ENCODE measurements at places on chromosomes 3 and 15.
A peak's percentile ranks its signal among the peaks of the same experiment; 100 is the strongest.

DNA sequence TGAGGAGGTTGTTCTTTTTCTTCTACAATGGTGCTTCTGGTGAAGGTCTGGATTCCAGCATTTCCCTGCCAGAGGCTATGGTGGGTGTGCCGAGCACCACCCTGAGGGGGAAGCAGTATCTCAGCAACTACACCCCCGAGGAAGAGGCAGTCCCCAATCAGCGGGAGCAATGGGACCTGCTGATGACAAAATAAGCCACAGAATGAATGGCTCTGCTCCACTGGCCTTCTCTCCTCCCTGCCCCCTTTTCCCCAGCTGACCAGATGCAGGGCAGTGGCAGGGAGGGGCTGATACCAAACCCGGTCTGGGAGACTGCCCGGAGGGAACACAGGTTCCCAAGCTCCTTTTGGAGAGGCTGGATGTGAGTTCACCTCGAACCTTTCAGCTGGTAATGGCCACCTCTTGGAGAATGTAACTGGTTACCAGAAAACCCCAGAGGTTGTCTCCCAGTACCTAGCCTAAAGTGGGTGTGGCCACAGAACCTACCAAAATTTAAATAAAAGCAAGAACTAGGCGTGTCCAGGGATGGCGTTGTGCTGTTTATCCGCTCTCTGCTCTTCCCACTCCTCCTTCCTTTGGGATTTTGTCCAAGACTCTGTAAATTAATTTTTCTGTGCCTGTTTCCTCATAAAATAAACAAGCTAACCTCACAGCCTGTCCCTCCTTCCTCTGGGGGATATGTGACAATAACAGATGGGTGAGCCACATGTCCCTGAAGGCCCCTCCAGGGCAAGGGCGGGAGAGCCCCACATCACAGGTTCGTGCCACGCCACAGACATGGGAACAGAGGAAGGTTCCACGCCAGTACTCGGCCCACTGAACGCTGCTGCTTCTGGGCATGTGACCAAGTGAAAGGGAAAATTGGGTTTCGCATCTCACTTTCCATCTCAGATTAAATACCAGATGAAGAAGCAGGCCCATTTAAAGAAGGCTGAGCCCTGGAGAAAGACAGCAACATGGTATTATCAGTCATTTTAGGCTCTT, 35.1 kb upstream of the SPTBN5 start:
- DNase-seq: peak; percentile 54

DNA sequence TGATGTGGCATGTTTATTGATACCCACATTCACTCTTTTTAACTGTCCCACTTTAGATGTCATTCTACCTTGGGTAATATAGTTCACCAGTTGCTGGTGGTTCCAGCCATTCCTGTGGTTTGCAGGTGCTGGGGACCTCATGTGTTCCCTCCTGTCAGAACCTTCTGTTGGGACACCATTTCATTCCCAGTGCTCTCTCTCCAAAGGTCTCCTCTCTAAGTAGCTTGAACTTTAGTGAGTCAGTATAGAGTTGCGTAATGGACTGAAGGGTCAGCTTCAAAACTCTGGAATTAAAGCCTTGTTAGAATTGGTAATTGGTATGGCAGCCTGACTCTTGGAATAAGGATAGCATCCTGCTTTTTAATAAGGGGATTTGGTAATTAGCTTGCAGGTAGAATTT, 108.5 kb downstream of the PLCL2 start:
- no peak for DNase-seq

GRCh38 chr3:159146392-159146791, 344.5 kb downstream of the MFSD1 start:
- no peak for DNase-seq

DNA sequence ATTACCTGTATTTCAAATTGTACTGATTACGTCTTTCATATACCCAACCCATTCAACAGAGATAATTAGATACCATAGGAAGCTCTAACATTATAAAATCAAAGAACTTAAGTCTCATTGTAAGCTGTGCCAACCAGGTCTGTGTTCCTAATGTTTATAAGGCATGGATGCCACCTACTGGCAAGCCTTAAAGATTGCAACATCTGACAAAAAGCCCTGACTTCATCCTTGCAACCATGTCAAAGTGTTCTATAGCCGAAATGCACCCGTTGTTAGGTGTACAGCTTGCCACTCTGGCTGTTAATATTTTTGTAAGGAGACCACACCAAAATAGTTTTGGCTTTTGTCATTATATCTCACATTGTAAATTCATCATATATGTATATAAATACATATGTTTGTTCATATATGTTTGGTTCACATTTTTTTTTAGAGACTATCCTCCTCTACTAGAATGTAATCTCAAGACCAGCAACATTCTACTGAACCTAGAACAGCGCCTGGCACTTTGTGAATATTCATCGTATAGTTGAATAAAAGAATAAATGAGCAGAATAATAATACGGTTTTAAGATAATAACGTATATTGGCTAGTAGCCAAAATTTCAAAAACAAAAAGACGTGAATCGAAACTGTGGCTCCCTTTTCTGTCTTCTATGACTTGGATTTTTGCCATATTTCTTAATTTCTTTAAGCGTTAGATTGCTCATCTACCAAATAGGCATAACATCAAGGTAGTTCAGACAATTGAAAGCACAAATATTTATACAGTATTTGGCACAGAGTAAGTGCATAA, 258.1 kb downstream of the TBL1XR1 start:
- DNase-seq: peak; percentile 25

- DNase-seq: peak; percentile 75
Measured at GRCh38 chr15:66774001-66774814, 72.2 kb downstream of the SMAD6 start.

All from GM18507 (cell line).